ENCODE measurements at places on chromosomes 4 and X.
A peak's percentile ranks its signal among the peaks of the same experiment; 100 is the strongest.

- DNase-seq: no peak
Measured at GRCh38 chrX:134737721-134738369, 79.6 kb upstream of the PLAC1 start.

DNA sequence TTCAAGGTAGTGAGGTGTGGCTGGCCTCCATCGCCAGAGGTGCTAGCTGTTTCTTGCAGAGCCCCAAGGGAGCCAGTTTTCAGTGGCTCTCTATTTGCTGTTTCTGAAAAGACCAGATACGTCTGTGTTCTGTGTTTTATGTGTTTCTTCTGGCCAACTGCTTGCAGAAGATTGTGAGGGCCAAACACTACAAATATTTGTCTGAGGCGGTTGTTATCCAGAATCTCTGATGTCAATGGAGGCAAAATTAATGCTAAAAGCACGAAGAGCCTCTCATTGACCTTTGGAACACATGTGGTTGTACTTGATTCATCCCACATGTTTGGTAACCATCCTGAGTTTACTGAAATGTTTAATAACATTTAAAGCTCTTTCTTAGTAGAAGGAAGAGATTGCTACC lies 113.9 kb downstream of the CT47B1 start:
- no peak for DNase-seq

DNA sequence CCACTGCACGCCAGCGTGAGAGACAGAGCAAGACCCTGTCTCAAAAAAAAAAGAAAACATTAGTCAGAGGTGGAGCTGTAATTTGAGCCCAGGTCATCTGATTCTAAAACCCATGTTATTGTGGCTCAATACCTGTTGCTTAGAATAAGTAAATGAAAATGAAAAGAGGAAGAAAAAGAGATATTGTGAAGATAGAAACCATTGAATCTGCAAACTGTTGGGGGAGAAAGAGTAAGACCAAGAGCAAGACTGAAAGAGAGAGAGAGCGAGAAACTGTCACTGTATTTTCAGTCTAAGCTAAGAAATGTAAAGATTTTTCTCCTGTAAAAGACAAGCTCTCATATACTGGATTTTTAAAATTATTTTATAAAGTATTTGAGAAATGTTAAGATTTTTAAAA lies 9.7 kb upstream of the IGSF1 start:
- DNase-seq: no peak

- DNase-seq: peak; percentile 80
Measured at GRCh38 chr4:78776079-78776728, at the start of gene BMP2K. Gene BMP2K, plus strand, starts transcription at chr4:78776350. Its CDS starts 194 bp downstream, at chr4:78776544.

DNA sequence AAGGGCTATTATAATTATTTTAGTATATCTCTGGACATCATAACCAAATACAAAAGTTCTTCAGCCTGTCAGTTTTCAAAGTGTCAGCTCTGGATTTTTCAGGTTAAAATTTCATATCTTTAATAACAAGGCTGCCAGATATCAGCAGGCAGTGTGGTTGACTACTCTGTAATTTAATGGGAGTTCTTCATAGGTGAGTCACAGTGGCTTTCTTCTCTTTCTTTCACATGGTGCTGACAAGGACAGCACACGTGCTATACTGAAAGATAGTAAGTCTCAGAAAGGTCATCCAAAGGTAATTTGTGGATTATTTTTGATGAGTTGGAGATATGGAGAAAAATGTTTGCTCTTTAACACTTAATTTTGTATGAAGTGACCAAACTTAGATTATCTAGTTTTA lies 43.2 kb downstream of the GALNT7 start:
- no peak for DNase-seq

DNA sequence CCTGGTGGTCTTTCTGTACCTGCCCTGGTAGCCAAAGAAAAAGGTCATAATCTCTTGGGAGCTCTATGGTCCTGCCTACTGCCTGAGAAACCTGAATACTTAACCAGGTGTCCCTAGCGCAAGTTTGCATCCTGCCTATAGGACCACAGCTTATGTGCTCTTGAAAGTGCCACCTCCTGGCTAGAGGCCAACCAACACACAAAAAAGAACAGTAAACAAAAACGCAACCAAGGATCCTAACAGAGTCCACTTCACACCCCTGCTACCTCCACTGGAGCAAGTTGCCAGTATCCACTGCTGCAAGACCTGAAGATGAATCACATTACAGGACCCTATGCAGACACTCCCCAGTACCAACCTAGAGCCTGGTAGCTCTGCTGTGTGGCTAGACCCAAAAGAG lies 103.2 kb upstream of the PABPC5 start:
- no peak for DNase-seq

- no peak for DNase-seq
Measured at GRCh38 chrX:151987108-151987507, 12.6 kb upstream of the GABRE start.

GRCh38 chr4:112225157-112225556 lies 6.4 kb upstream of the AP1AR start:
- DNase-seq: no peak

DNA sequence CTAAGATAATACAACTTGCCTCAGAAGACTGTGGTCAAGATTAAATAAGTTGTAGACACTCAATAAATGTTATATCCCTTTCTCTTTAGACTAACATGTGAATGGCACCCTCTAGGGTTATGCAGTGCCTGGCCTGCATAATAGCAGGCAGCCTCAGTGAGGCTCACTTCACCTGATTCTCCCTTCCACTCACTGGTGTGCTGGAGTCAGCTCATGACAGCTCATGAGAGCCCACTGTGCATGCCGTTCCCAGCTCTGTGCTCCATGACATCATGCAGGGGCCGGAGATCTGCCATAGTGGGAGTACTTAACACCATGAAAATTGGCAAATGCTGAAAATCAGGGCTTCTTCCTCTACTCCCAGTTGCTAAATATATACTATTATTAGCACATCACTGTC lies 64.5 kb downstream of the TEC start:
- no peak for DNase-seq
